ENCODE measurements at places on chromosomes 3 and 15.

DNA sequence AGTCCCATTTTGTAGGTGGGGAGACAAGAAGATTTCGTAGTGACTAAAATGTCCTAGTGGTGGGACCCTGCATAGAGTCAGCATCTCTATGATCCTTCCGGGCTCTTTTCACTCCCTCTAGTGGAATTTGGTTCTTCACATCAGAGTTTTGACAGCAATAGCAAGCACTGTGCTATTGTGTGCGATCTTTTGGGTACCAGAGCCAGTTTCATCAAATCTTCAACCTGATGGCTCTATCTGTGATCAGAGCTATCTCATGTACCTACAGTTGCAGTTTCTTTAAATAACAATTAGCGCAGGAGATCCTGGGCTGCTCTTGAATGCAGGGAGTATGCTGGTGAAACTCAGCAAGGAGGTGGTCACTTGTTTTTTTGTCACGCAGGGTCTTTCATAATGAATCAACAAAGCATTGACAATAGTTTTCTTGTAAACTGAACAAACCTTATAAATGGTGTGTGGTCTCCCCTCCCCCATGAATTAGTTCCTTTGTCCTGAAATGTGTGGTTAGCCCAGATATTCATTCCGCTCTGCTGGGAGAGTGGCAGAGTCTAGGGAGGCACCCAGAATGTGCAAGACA is 257.2 kb upstream of the SOX2 start:
- no peak overlapping the region for H3K27ac ChIP-seq
- no peak for DNase-seq
- no peaks in the 10 kb centered on the region for H3K36me3 ChIP-seq
- H3K27me3 ChIP-seq, result no peaks in the 10 kb centered on the region

GRCh38 chr3:81936817-81937216 is 175.4 kb upstream of the GBE1 start:
- no peaks in the 10 kb centered on the region for H3K36me3 ChIP-seq
- no peak for DNase-seq
- H3K4me1 ChIP-seq, result no peaks in the 10 kb centered on the region
- no peak overlapping the region for H3K4me3 ChIP-seq

DNA sequence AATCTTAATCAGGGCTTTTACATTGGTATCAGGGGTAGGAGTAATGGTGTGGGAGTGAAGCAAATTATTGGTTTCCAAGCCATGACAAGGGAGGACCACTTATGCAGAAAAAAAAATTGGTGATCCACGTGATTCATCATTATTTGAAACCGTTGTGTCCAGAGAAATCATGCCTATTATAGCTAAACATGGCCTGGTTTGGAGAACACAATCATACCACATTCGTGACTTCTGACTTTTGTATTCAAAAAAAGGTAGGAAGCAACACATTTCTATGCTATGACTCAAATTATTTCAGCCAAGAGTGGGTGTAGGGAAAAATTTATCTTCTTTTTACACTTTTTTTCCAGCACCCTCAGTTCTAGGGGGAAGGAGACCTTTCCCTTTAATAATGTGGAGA is 924.3 kb upstream of the GBE1 start:
- no peaks in the 10 kb centered on the region for H3K4me1 ChIP-seq
- DNase-seq, result no peak

GRCh38 chr3:54349691-54350090 is 227.3 kb downstream of the CACNA2D3 start:
- no peak overlapping the region for H3K4me3 ChIP-seq
- H3K27me3 ChIP-seq, result no peaks in the 10 kb centered on the region
- no peaks in the 10 kb centered on the region for H3K4me1 ChIP-seq
- H3K27ac ChIP-seq, result no peak overlapping the region

All from activated B cell treated with CpG ODN at 0.5 μM for 24 hours (primary cell).